ENCODE measurements at places on chromosomes 16 and 17. TPM values are rescaled to one million over a fixed set of nuclear protein-coding genes. Genes with fewer than 3 reads are reported as not detected.
A peak's percentile ranks its signal among the peaks of the same experiment; 100 is the strongest.

DNA sequence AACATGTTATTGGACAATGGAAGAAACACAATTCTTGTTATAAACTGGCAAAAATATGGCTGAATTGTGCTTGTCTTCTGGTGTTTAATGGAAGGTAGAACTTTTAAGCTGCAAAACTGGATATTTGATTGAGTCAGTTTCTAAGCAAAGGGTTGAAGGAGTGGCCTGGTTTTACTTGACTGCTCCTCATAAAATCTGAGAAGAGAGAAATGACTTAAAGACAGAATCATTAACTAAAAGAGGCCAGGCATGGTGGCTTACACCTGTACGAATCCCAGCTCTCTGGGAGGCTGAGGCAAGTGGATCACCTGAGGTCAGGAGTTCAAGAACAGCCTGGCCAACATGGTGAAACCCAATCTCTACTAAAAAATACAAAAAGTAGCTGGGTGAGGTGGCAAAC, 770.7 kb downstream of the CDH11 start:
- H3K36me3 ChIP-seq: no peaks in the 10 kb centered on the region
- no peak for DNase-seq
- H3K4me1 ChIP-seq: no peaks in the 10 kb centered on the region
- no peaks in the 10 kb centered on the region for H3K27me3 ChIP-seq

The ETV4 gene
- total RNA-seq: 4.0 TPM

DNA sequence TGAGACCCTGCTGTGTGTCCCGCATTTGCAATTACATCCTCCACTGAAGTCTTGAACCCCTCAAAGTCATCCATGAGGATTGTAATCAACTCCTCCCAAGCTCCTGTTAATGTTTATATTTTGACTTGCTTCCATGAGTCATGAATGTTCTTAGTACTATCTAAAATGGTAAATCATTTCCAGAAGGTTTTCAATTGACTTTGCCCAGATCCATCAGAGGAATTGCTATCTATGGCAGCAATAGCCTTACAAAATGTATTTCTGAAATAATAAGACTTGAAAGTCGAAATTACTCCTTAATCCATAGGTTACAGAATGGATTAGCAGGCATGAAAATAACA, 2.5 kb upstream of the C16orf87 start:
- no peaks in the 10 kb centered on the region for H3K27me3 ChIP-seq
- no peak for DNase-seq
- peaks cover 9% of the 10 kb centered on the region for H3K4me1 ChIP-seq
- no peak overlapping the region for H3K27ac ChIP-seq
- no peak overlapping the region for H3K4me3 ChIP-seq
- H3K36me3 ChIP-seq: no peaks in the 10 kb centered on the region

The ABCA6 gene
- 36.3 TPM for total RNA-seq

- peak overlapping the region; percentile 73 for H3K27ac ChIP-seq
- peaks cover 10% of the 10 kb centered on the region for H3K36me3 ChIP-seq
- no peak for DNase-seq
- H3K27me3 ChIP-seq: no peaks in the 10 kb centered on the region
- peaks cover 65% of the 10 kb centered on the region for H3K4me1 ChIP-seq
These were observed 1.4 kb downstream of the MTSS2 start for GRCh38 chr16:70684146-70685060.

DNA sequence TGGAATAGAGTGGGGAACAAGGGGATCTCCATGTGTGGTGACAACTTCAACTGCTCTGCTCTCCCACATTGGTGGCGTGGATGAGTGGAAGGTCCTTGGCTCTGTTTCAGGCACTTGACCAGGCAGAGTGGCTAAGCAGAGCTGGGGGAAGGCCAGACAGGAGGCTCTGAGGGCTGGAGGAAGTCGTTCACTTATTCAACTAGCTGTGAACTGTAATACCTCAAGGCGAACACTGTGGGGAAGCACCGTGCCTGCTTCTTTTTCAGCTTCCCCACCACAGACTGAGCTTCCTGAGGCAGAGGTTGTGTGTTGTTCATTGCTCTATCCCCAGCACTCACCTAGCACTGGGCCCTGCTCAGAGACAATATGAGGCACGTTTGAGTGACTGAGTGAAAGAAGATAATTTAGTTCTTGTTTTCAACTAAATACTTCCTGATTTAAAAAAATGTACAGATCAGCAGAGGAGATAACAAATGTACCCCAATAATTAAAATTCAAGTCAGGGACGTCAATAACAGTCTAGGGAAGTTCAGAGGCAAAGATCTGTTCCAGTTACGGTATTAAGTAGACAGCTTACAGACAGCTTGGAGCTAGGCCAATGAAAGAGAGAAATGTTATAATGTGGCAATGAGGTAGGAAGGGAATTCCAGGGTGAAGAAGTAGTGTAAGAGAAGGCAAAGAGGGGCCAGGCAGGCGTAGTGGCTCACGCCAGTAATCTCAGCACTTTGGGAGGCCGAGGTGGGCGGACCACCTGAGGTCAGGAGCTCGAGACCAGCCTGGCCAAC, 34.7 kb downstream of the MYO18A start:
- peaks cover 54% of the 10 kb centered on the region for H3K4me1 ChIP-seq
- no peaks in the 10 kb centered on the region for H3K36me3 ChIP-seq
- H3K4me3 ChIP-seq: no peak overlapping the region
- DNase-seq: peak; percentile 85

- H3K36me3 ChIP-seq: no peaks in the 10 kb centered on the region
- no peaks in the 10 kb centered on the region for H3K27me3 ChIP-seq
- no peak overlapping the region for H3K4me3 ChIP-seq
- no peaks in the 10 kb centered on the region for H3K4me1 ChIP-seq
These were observed 42.4 kb downstream of the RNF157 start for GRCh38 chr17:76197911-76198310.

- H3K27ac ChIP-seq: no peak overlapping the region
- DNase-seq: no peak
- H3K36me3 ChIP-seq: no peaks in the 10 kb centered on the region
- H3K4me3 ChIP-seq: no peak overlapping the region
- peaks cover 27% of the 10 kb centered on the region for H3K27me3 ChIP-seq
These were observed 9.4 kb downstream of the GJC1 start for GRCh38 chr17:44820631-44821212.

DNA sequence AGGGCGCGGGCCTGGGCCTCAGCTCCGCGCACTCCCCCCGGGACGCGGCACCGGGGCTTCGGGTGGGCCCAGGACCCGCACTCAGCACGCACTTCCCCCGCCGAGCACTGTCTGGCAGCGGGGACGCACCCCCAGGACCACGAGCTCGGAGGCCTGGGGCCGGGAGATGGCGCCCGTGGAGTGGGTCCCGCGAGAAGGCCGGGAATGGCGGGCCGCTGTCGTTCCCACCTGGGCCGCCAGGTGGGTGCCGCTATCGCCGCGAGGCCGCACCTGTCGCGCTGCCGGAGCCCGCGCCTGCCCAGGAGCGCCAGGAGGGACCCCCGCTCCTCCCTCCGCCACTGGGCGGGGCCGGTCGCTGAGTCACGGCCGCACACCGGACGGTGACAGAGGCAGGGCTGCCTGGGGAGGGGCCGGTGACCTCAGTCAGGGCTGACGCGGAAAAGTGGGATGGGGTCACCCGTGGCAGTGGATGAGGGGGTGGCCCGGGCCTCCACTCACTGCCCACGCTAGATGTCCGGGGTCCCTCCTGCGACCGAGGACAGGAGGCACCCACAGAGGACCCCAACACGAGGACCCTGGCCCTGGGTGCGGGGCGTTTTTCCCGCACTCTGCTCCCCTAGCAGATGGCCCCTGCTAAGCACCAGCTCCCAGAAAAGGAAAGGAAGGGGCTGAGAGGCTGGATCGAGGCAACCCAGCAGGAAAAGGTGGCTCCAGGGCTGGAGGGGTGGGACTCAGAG, 6.9 kb upstream of the ACTG1 start:
- no peaks in the 10 kb centered on the region for H3K36me3 ChIP-seq
- peak overlapping the region; percentile 53 for H3K27ac ChIP-seq
- peaks cover 43% of the 10 kb centered on the region for H3K4me1 ChIP-seq
- DNase-seq: peak; percentile 89
- H3K27me3 ChIP-seq: peaks cover 13% of the 10 kb centered on the region

The TRIM25 gene
- total RNA-seq: 89.3 TPM

DNA sequence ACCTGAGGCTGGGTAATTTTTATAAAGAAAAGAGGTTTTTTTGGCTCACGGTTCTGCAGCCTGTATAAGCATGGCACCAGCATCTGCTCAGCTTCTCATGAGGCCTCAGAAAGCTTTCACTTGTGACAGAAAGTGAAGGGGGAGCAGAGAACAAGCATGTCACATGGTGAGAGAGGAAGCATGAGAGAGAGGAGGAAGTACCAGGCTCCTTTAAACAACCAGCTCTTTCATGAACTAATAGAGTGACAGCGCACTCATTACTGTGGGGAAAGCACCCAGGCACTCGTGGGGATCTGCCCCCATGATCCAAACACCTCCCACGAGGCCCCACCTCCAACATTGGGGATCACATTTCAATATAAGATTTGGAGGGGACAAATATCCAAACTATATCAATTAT, 86.8 kb downstream of the USP32 start:
- H3K4me3 ChIP-seq: no peak overlapping the region
- no peaks in the 10 kb centered on the region for H3K27me3 ChIP-seq

The FA2H gene
- total RNA-seq: 2.1 TPM

- peaks cover 56% of the 10 kb centered on the region for H3K4me1 ChIP-seq
- DNase-seq: peak; percentile 93
- H3K27me3 ChIP-seq: no peaks in the 10 kb centered on the region
- peak overlapping the region; percentile 90 for H3K4me3 ChIP-seq
- peak overlapping the region; percentile 97 for H3K27ac ChIP-seq
- H3K36me3 ChIP-seq: peaks cover 17% of the 10 kb centered on the region
These were observed 7.4 kb downstream of the KDM6B start for GRCh38 chr17:7841396-7841914.

GRCh38 chr16:88881007-88881615, 14.7 kb upstream of the PABPN1L start:
- no peak overlapping the region for H3K27ac ChIP-seq
- DNase-seq: no peak
- peaks cover 22% of the 10 kb centered on the region for H3K36me3 ChIP-seq
- no peak overlapping the region for H3K4me3 ChIP-seq

DNA sequence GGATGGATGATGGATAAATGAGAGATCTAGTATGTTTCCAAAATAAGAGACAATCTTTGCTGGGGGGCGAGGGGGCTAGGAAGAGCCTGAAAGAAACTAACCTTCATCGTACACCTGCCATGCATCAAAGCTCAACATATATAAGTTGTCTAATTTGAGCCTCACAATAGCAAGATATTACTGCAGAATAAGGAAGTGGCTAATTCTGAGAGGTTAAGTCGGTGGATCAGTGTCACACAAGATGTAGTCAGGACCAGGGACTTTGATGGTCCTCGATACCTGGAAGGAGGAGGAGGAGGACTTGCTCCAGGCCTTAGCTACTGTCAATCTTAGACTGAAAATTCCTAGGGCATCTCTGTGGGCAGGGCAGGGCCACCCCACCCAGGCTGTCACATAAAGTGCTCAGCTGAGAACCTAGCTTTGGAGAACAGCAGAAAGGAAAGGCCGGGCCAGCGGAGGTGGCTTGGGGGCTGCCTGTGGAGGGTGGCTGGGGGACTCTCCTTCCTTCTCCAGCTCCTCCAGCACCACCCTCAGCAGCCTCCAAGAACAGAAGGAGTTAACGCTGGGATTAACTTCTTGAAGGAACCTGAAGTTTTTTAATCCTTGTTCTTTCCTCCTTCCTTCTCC, 460 bp upstream of the SLC13A2 start:
- no peak for DNase-seq
- H3K27ac ChIP-seq: no peak overlapping the region
- H3K4me3 ChIP-seq: no peak overlapping the region
- H3K4me1 ChIP-seq: no peaks in the 10 kb centered on the region
- H3K36me3 ChIP-seq: no peaks in the 10 kb centered on the region
- no peaks in the 10 kb centered on the region for H3K27me3 ChIP-seq

DNA sequence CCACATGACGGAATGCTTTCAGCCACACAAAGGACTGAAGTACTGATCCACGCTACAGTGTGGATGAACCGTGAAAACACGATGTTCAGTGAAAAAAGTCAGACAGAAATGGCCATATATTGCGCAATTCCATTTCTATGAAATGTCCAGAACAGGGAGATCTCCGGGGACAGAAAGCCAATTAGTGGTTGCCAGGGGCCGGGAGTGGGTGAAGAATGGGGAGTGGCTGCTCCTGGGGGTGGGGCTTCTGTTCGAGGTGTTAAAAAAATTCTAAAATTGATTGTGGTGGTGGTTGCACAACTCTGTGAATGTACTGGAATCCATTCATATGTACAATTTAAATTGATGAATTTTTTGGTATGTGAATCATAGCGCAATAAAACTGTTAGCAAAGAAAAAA, 154.8 kb upstream of the HSBP1 start:
- H3K4me1 ChIP-seq: no peaks in the 10 kb centered on the region
- no peak for DNase-seq
- no peak overlapping the region for H3K27ac ChIP-seq
- H3K27me3 ChIP-seq: no peaks in the 10 kb centered on the region
- H3K4me3 ChIP-seq: no peak overlapping the region

DNA sequence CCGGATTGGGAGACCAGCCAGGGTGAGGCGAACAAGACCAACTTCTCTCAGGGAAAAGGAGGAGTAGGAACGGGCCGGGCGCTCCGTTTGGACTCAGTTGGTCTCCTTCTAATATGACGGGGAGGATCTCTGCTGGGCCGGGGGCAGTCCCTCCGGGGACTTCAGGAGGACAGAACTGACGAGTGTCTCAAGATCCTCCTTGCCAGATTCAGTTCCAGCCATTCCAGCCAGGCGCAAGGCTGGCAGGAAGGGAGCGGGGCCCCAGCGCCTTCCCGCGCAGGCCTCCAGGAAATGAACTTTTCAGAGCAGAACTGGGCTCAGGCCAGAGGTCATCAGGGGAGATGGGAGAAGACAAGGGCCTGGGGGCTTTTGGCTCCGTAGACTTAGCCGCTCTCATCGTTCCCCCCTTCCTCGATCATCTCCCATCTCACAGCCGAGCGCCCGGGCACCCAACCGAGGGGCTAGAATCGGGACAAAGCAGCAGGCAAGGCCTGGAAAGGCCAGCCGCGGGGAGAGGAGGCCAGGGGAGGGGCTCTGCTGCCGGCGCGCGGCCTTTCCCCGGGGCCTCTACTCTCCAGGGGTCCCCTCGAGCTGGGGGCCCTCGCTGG, 1.6 kb downstream of the ZNF423 start:
- H3K27me3 ChIP-seq: peaks cover 13% of the 10 kb centered on the region
- H3K4me3 ChIP-seq: peak overlapping the region; percentile 66
- H3K36me3 ChIP-seq: no peaks in the 10 kb centered on the region
- H3K27ac ChIP-seq: peak overlapping the region; percentile 82
- peaks cover 45% of the 10 kb centered on the region for H3K4me1 ChIP-seq
- DNase-seq: no peak

The MSLN gene
- total RNA-seq: 93.3 TPM

DNA sequence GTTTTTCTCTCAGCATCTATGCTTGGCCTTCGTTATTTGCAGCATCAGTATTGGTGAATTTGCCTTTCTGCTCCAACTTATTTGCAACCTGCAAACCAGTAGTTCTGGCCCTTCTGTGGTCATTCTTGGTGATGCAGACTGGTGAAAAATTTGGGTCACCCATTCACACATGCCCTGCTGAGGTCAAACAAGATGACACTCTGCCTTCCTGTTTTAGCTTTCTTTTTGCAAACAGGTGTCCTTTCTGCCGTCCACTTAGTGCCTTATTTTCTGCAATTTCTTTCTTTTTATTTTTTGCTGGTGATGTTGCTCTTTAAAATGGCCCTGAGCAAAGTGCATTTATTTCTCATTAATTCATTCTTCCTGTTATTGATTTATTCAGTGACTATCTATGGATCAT, 31.3 kb downstream of the PLCG2 start:
- no peaks in the 10 kb centered on the region for H3K27me3 ChIP-seq
- no peak overlapping the region for H3K27ac ChIP-seq
- DNase-seq: no peak
- H3K4me1 ChIP-seq: no peaks in the 10 kb centered on the region
- no peaks in the 10 kb centered on the region for H3K36me3 ChIP-seq

Data from upper lobe of right lung (tissue), 1 donor.